ENCODE measurements at places on chromosomes 4 and X.

- peaks cover 43% of the 10 kb centered on the region for H3K27me3 ChIP-seq
- DNase-seq, result no peak
- no peaks in the 10 kb centered on the region for H3K36me3 ChIP-seq
- no peaks in the 10 kb centered on the region for H3K4me1 ChIP-seq
- no peak overlapping the region for H3K4me3 ChIP-seq
- H3K27ac ChIP-seq, result no peak overlapping the region
Observed at GRCh38 chrX:71091263-71091662, 4.4 kb upstream of the FOXO4 start.

DNA sequence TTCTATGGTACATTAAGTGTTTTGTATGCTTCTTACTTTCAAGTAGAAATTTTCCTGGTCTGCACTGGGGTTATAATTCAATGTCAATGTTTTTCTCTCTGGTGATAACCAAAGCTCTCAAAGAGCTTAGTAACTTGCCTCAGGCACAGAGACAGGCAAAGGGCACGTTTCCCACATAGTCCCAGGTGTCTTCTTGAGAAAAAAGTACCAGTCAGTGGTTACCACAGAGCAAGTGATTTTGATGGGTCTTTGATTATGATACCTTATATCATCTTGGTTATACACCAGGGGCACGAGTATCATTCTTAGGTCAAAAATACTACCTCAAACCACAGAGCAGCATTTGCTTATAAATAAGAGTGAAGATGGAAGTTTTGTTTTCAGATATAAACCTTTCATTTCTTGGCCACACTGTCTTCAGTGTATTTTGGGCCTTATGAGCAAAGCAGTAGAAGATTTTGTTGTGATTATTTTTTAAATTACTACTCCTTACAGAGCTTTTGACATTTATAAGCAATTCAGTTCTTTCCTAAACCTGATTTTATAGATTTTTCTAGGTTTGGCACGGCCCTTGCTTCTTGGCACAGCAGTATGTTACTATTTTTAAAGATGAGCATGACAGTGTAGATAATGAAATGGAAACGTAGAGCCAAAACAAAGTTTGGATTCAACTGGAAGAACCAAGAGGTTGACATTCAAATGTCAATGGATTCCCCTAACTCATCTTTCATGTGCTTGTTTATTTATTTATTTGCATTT is 85.3 kb upstream of the TLL1 start:
- no peak overlapping the region for H3K27ac ChIP-seq
- no peaks in the 10 kb centered on the region for H3K27me3 ChIP-seq
- DNase-seq, result no peak
- H3K36me3 ChIP-seq, result no peaks in the 10 kb centered on the region
- H3K4me3 ChIP-seq, result no peak overlapping the region

DNA sequence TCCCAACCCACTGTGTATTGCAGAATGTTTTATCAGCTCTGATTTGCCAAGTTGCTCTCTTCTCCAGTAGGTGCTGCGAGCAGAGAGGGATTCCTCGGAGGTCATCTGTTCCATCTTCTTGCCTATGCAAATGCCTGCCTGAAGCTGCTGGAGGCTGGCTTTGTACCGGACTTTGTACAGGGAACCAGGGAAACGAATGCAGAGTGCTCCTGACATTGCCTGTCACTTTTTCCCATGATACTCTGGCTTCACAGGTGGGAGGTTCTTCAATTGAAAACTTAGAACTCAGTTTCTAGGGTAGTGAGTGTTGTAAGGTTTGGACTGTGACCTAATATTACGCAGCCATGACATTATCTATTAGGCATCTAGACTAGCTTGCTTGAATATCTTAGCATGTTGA is 24.9 kb downstream of the AR start:
- H3K36me3 ChIP-seq, result no peaks in the 10 kb centered on the region
- DNase-seq, result no peak
- no peak overlapping the region for H3K27ac ChIP-seq
- H3K27me3 ChIP-seq, result no peaks in the 10 kb centered on the region

- DNase-seq, result peak; percentile 68
- no peaks in the 10 kb centered on the region for H3K27me3 ChIP-seq
- H3K27ac ChIP-seq, result no peak overlapping the region
- H3K4me3 ChIP-seq, result no peak overlapping the region
- H3K4me1 ChIP-seq, result peaks cover 9% of the 10 kb centered on the region
- no peaks in the 10 kb centered on the region for H3K36me3 ChIP-seq
Observed at GRCh38 chr4:146142768-146143167, 32.8 kb upstream of the LSM6 start.

- H3K4me1 ChIP-seq, result no peaks in the 10 kb centered on the region
- no peak overlapping the region for H3K4me3 ChIP-seq
- peaks cover 6% of the 10 kb centered on the region for H3K36me3 ChIP-seq
- H3K27ac ChIP-seq, result no peak overlapping the region
- DNase-seq, result no peak
Observed at GRCh38 chrX:40444133-40444532, 136.6 kb upstream of the ATP6AP2 start.

GRCh38 chrX:97863261-97863660 is 979.6 kb downstream of the RPA4 start:
- no peaks in the 10 kb centered on the region for H3K36me3 ChIP-seq
- no peaks in the 10 kb centered on the region for H3K4me1 ChIP-seq
- no peak for DNase-seq
- peaks cover 27% of the 10 kb centered on the region for H3K27me3 ChIP-seq
- no peak overlapping the region for H3K4me3 ChIP-seq

GRCh38 chrX:13752646-13753045 is 18.1 kb downstream of the OFD1 start:
- H3K4me3 ChIP-seq, result no peak overlapping the region
- H3K27ac ChIP-seq, result peak overlapping the region; percentile 1
- no peaks in the 10 kb centered on the region for H3K27me3 ChIP-seq
- H3K36me3 ChIP-seq, result peaks cover 67% of the 10 kb centered on the region

DNA sequence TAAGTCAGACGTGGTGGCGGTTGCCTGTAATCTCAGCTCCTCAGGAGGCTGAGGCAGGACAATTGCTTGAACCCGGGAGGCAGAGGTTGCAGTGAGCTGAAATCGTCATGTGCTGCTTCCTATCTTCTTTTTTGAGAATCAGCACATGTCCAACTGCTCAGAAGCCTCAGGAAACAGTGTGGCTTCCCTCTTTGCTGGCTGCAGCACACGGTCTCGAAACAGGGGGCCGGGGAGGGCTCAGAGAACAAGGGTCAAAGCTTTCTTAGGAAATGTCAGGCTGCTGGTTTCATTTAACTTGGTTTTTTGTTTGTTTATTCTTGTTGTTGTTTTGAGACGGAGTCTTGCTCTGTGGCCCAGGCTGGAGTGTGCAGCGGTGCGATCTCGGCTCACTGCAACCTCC is 31.3 kb downstream of the CRLF2 start:
- no peaks in the 10 kb centered on the region for H3K27me3 ChIP-seq
- H3K4me3 ChIP-seq, result no peak overlapping the region
- no peaks in the 10 kb centered on the region for H3K4me1 ChIP-seq
- no peak for DNase-seq
- no peak overlapping the region for H3K27ac ChIP-seq
- no peaks in the 10 kb centered on the region for H3K36me3 ChIP-seq
